Posterior vena cava (tissue), 2 donors: ENCODE measurements at places on chromosomes 6 and 20. TPM values are rescaled to one million over a fixed set of nuclear protein-coding genes. Genes with fewer than 3 reads are reported as not detected.

GRCh38 chr6:105868823-105869460 lies 217.2 kb upstream of the PRDM1 start:
- DNase-seq = no peak

The NKX2-4 gene
- not detected for total RNA-seq

DNA sequence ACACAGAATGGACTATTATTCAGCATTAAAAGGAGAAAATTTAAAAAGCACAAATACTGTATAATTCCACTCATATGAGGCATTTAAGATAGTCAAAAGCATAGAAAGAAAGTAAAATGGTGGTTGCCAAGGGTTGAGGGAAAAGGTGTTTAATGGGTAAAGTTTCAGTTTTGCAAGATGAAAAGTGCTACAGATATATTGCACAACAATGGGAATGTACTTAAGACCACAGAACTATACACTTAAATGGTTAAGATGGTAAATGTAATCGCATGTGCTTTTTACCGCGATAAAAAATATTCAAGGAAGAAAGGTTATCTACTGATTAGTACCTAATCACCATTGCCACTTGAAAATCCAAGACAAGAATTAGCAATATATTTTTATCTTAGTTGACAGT lies 71.8 kb upstream of the NOX3 start:
- no peak for DNase-seq

The YIPF3 gene
- 61.3 TPM for total RNA-seq

DNA sequence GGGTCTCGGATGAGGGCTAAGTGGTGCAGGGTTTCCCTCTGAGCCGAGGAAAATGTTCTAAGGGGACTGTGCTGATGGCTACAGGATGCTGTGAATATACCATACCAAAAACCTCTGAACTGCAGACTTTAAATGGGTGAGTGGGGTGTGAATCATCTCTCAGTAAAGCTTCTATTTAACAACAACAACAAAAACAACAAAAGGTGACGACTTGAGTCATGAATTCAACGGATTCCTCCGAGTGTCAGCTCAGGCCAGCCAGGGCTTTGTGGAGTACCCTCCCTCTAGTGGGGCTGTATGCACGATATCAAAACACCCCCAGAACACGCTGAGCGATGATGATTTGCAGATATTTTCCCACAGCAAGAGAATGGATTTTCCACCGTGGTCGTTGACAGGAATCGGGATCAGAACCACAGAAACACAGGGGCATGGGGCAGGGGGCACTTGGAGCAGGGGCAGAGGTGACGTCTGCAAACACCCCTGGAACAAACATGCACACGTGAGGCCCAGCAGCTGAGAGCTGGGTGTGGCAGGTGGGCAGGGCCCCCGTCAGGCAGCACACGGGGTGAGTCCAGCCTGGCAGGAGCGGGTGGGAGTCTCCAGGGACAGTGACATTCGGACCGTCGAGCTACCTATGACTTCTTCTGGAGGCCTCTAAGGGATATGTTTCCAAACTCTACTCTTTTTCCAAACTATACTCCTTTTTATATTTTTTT lies 38.6 kb downstream of the SLC2A4RG start:
- DNase-seq = no peak

The CFB gene
- total RNA-seq = 83.3 TPM

DNA sequence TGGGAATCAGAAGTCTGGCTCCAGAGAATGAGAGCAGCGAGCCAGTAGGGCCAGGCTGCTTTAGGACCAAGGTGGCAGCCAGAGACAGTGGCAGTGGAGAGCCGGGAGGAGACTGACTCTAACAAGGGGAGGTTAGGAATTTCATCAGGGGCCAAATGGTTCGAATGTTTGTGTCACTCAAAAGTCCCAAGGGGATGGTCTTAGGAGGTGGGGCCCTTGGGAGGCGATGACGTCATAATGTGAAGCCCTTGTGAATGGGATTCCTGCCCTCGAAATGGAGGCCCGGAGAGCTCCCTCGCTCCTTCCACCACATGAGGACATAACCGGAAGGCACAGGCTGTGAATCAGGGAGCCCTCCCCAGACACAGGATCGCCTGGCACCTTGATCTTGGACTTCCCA lies 299.7 kb downstream of the QKI start:
- DNase-seq = no peak

DNA sequence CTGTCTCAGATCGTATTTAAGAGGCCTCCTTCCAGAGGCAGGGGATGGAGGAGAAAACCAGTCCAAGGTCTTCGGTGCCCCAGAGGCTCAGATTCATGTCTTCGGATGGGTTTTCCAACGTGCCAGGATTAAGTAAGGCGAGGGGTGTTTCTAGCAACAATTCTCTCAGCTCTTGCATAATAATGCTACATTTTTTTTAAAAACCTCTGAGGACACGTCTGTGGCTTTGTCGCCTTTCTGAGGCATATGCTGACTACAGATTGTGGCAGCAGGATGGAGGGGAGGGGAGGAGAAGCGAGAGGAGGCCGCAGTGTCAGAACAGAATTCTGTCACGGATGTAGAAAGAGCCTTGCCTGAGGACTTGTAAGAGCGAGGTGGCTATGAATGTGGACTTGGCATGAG lies 17.7 kb upstream of the CCDC167 start:
- DNase-seq = no peak

- DNase-seq = no peak
Measured at GRCh38 chr20:37285664-37286374, 3.6 kb upstream of the MANBAL start.

DNA sequence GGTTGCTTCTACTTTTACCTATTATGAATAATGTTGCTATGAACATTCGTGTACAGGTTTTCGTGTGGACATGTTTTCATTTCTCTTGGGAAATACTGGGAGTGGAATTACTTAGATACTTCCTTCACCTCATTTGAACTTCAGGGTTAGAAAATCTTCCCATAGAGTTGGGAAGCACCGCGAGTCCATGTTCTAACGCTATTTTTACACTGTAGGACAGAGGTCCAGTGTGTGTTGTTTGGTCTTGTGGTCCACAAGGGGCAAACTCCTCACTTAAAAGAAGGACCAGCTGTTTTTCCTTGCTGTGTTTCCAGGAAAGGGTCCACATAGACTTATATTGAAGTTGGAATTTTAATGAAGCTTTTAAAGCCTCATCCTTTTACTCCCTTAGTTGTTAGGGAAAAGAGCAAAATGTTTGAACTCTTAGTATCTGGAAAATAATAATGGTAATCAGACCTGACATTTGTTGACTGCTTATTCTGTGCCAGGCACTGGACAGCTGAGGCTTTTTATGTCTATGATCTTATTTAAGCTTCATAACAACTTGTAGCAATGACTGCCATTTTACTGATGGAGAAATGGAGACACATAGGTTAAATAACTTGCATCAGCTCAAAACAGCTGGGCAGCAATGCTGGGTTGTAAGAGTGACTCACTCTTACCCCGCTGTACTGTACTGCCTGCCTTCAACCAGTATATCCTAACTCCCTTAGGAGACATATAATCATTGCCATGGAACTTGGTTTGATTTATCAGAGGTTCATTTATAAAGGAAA lies 52.0 kb downstream of the CDC5L start:
- DNase-seq = no peak

DNA sequence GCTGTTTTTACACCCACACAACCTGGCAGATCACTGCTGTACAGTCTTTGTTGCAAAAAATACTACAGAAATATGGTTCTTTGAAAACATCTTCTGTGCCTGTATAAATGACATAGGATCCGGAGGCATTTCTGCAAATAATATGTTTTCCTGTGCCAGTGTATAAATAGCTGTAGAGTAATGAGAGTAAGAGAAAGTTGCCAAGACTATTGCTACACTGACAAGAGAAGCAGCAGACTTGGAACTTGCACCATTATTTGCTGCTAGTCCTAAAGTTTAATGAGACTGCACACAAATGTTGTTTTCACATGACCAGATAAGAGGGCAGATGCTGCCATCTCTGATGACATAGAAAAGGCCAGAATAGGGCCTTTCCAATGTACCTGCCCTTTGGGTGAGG lies 50.0 kb upstream of the DTNBP1 start:
- DNase-seq = no peak

DNA sequence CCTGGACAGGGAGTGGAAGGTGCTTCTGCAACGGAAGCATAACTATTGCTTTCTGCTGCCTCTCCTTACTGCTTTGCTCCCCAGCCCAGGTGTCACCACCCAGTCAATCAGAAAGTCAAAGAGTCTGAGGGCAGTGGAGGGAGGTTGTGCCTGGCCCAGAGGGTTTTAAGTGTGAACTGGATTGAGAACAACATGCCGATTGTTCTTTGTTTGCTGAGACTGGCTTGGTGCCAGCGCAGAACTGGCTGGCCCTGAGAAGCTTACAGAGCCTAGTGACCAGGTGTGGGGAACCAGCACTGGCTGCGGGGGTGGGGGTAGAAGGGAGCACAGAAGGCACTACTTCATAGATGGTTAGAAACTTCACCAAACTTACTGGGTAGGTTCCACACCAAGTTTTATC lies 31.1 kb upstream of the ENPP4 start:
- DNase-seq = no peak

DNA sequence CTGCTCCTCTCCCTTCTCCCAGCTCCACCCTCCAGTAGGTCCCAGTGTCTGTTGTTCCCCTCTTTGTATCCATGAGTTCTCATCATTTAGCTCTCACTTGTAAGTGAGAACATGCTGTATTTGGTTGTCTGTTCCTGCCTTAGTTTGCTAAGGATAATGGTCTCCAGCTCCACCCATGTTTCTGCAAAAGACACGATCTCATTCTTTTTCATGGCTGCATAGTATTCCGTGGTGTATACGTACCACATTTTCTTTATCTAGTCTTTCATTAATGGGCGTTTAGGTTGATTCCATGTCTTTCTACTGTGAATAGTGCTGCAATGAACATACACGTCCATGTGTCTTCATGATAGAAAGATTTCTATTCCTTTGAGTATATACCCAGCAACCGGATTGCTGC lies 136.6 kb downstream of the MYLK4 start:
- DNase-seq = no peak

DNA sequence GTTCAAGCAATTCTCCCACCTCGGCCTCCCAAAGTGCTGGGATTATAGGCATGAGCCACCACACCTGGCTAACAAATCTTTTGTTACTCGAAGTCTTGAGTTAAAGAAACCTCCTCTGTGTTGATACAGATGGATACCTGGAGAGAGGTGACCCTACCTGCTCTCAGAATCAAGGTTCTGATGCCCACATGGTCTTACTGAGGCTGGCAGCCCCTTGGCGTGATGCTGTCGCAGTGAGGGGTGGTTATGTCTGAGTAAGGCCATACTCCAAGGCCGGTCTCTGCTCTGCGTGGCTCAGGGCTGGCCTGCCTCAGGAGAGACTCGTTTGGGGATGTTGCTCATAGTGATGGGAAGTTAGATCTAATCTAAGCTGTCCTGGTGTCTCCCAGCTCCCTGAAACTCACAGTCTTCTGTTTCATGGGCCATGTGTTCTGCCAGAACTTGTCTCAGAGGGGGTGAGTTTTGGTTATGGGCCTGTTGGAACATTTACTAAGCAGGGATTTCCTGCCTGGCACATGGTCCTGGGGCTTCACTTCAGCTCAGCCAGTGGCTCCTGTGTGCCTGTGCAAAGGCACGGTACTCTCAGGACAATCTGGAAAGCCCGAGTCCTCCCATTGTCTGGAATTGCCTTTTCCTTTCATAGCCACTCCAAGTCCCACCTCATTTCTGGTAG lies 17.5 kb upstream of the TRAF3IP2 start:
- no peak for DNase-seq

DNA sequence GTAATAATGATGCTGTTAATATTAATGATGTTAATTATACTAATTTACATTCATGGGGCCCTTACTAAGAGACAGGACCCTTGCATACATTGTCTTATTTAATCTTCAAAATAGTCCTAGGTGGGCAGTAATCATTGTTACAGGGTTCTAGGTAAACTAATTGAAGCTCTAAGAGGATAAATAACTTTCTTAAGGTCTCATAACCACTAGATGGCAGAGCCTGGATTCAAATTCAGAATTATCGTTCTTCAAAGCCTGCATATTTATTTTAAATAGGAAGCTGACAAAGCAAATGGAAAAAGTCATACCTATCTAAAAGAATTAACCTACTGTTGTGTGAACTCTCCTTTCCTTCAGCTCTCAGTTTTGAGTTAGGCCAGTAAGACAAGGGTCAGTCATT lies 23.5 kb downstream of the PTCHD4 start:
- no peak for DNase-seq

The CST1 gene
- total RNA-seq = not detected

The PLEKHG1 gene
- total RNA-seq = 23.0 TPM

DNA sequence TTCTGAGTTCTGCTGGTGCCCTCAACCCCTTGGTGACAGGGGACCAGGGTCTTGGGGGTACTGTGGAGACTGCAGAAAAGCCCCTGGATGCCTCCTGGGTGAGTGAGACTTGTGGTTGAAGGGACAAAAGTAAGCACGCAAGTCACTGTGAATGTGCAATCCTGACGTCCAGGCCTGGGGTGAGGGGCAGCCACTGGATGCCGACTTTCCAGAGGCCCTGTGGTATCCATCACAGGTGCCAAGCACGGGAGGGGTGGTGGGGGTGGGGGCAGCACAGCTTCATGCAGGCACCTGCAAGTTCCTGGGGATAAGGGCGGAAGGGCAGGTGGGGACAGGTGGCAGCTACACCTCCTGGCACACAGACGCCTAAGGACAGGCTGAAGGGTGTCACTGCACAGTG lies 20.1 kb upstream of the UBE2V1 start:
- DNase-seq = no peak
